ENCODE measurements at places on chromosomes 1 and 21.
A peak's percentile ranks its signal among the peaks of the same experiment; 100 is the strongest.

DNA sequence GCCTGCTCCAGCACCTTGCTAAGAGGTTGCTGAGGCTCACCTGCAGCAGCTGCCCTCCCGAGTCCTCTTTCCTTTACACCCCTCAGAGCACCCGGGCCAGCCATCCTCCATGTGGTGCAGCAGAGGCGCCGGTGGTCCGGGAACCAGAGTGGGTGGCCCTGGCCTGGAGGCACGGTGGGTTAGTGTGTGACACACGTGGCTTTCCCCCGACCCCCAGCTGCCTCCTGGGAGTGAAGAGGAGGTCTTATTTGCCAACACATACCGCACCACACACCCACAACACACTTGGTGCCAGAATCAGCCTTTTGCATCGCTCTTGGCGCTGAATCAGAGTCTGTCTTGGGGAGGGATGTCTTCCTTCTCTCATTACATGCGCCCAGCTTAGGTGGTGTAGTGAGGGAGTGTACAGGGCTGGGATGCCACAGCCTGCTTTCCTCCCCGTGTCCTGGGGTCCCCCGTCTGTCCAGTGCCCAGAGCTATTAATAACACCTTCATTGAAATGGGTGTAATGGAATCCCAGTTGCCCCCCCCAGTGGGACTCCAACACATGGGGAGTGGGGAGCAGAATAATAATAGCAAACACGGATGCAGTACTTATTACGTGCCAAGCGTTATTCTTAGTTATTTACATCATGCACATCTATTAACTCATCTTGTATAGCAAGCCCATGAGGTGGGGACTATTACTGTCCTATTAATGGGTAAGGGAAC is 38.2 kb downstream of the MAPKAPK2 start:
- DNase-seq: no peak

- DNase-seq: no peak
These were observed 965.8 kb downstream of the PLA2G4A start for GRCh38 chr1:187794561-187794960.

DNA sequence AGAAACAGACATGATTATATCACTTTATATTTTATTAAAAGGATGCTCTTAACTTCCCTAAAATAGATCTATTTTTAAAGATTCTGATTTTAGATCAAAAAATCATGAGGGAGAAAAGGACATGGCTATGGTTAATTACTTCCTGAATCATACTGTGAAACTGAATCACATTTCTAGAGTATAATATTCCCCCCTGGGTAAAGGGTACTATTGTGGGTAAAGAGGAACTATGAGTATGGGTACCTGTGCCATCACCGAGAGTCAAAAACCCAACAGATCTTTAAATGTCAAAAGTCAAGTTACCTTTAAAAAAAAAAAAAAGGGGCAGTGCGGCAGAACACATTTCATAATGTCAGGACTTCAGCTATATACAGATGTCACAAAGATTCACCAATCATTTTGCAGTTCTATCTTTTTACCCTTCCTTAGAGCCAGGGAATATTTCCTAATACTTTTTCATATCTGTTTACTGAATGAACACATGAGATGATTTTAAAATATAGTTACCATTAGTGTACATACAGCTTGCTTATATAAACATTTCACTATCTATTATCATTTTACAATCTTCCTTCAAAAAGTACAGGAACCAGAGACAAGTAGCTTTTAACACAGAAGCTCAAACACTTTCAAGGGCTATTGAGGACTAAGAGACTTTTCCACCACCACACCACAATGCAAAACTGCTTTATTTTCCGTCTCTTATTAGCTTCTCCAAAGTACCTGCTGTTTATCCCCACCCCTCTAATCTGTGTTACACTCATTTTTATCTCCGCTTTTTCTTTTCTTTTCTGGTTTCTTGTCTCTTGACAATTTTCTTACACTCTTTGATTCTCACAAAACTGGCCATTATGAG is 45.0 kb downstream of the EVI5 start:
- no peak for DNase-seq

DNA sequence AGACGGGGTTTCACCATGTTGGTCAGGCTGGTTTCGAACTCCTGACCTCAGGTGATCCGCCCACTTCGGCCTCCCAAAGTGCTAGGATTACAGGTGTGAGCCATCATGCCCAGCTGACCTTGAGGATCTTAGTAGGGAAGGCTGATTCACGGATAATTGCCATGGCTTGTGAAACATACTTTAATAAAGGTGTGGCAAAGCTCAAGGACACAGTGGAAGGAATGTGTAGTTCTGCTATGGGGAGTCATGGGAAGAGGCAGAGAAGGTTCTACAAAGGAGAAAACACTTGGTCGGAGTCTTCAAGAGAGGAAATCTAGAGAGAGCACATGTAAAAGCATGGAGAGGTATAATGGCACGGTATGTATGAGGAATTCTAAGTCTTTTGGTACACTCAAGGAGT is 12.7 kb upstream of the PTCH2 start:
- no peak for DNase-seq

DNA sequence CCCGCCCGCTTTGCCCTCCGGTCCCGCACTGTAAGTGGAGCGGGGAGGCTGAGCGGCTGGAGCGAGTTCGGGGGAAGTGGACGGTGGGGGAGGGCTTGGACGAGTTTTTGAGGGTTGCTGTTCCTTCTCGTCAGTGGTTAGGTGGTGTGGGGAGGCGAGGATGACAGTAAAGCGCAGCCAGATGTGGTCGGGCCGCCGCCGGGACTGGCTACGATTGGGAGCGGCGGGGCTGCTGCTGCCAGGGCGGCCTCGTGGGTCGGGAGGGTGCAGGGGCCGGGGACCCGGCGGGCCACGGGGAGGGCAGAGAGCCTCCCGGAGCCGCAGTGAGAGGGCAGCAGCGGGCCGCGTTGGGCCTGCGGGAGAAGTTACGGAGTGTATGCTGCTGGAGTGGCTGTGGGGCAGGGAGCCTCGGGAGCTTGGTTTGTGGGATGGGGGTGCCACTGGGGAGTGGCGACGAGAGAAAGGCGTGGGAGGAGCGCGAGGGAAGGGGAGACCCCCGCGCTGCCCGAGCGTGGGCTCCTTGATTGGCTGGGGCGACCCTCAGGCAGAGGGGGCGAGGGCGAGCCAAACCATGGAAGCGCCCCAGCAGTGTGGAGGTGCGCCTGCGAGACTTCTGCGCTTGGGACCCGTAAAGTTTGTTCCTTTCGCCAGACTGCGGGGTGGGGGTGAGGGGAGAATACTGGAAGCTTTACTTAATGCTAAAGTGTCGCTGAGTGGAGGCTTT is 2.1 kb downstream of the ADGRL2 start:
- DNase-seq: no peak

GRCh38 chr1:52179073-52179472 is 37.2 kb downstream of the ZFYVE9 start:
- DNase-seq: no peak

GRCh38 chr1:208208132-208208487 is 36.1 kb downstream of the PLXNA2 start:
- DNase-seq: no peak

- no peak for DNase-seq
These were observed 30.4 kb upstream of the PDC start for GRCh38 chr1:186491336-186491735.

GRCh38 chr1:27605796-27606707 is 2.1 kb upstream of the AHDC1 start:
- peak; percentile 45 for DNase-seq

DNA sequence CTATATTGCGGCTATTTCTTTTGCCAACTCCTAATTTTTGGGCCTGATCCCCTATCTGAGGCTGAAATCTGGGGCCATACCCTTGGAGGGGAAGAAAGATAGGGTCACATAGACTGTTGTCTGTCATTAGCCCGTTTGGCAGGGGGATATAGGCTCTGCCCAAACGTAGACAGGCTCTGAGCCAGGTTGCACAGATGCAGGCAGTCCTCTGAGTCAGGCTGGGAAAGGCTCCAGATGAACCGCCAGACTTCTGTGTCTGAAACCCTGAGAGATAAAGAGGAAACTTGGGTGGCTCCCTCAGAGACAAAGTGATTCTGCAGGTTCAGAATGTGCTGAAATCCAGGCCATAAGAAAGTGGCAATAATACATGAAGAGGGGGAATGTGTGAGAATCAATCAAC is 4.0 kb upstream of the CAP1 start:
- DNase-seq: no peak

GRCh38 chr1:109432336-109432735 is 6.1 kb upstream of the PSMA5 start:
- DNase-seq: no peak

DNA sequence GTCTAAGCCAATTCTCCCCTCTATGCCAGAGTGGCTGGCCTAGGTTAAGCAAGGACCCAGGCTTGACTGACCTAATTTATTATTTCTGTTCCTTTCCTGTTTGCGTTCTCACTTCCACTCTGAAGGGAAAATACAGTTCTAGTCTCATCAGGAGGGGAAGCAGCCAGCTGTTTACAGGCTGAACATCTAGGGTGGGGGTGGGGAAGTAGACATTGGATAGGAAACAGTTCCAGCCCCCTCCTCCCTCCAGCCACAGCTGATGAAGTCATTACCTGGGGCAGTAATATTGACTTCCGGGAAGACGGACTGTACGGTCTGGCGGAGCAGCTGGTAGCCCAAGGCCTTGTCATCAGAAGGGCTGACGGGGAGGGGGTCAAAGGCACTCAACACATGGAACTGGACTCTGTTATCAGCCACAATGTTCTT is 17.6 kb downstream of the PM20D1 start:
- no peak for DNase-seq

- DNase-seq: no peak
These were observed 44.6 kb downstream of the COQ8A start for GRCh38 chr1:226984521-226985238.

GRCh38 chr1:30405081-30405480 is 318.3 kb downstream of the MATN1 start:
- peak; percentile 2 for DNase-seq

GRCh38 chr1:91582431-91582921 is 81.8 kb downstream of the CDC7 start:
- DNase-seq: no peak

DNA sequence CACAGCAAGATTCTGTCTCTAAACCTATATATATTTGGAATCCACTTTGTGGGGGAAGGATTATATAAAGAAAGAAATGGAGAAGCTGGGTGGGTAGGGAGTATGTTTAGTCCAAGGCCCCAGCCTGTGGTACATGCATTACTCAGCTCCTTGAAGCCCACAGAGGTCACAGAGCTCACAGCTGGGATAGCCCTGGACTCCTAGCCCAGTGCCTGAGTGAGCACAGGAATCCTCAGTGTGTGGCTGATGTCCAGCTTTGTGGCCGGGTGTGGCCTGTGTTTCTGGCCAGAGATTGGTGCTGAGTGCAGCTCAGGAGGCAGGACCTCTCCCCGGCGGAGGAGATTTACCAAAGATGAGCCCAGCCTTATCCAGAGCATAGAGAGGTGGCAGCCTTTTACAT is 7.6 kb downstream of the CAPN9 start:
- no peak for DNase-seq

DNA sequence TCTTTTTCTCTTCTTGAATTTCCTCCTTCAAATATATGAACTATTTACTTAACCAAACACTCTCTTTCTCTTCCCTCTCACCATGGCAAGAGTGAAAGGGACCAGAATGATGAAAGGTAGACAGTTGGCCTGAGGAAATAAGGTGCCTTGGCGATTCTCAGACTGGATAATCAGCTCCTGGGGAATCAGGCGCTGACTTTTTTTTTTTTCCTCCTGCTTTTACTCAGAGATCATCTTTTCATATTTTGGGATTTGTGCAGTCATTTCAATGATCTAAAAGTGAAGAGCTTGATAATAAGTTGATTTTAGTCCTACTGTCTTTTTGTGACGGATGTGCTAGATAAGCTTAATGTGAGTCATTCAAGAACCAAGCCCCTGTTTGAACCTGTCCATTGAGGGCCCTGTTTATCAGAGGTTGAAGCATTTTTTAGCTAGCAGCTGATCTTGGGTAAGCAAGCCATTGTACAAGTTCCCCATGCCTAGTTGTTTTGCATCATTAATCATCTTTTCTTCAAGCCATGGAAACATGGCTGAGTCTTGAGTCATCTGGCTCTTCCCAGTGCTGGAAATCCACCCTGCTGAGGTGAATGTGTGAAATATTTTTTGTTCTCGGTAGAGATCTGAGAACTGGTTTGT is 40.8 kb downstream of the ITSN1 start:
- no peak for DNase-seq

DNA sequence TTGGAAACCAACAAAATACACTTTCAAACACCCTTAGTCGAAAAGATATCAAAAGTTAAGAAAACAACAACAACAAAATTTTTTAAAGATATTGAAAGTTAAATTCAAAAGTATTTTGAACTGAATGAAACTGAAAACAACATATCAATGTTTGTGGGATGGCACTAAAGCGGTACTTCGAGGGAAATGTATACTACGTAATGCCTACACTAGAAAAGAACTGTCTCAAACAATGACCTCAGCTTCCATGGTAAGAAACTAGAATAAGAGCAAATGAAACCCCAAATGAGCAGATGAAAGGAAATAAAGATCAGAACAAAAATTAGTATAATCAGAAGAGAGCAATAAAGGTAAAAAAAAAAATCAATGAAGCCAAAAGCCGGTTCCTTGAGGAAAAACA is 6.1 kb downstream of the CBR1 start:
- no peak for DNase-seq

- DNase-seq: no peak
These were observed 11.6 kb downstream of the SARS1 start for GRCh38 chr1:109225308-109225707.

- DNase-seq: no peak
These were observed 199.3 kb upstream of the CTTNBP2NL start for GRCh38 chr1:112196731-112197130.

- no peak for DNase-seq
These were observed at the start of gene VSIG8 for GRCh38 chr1:159862557-159862956. VSIG8 (minus strand) TSS chr1:159862657; CDS start chr1:159862521, 136 bp downstream.

DNA sequence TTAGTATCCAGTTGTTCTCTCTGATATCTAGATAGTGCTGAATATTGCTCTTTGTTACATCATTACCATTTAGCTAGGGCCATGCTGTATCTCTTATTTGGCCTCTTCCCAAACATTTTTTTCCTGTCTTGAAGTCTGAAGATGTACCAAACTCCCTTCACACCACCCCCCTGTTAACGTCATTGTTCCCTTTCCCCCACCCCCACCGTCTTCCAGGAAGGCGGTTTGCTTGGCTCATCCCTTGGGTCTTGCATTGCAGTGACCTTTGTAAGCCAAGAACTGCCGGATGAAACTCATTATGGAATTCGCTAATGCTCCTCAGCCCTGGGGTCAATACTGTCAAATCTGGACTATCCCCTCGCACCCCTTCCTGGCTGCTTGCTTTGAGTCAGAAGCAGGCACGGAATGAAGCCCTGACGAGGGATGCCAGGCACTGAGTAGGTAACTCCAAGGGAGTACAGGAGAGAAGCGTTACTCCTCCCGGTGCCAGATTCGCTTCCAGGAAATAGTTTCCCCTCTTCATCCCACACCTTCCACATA is 283.1 kb downstream of the TM2D1 start:
- DNase-seq: no peak

DNA sequence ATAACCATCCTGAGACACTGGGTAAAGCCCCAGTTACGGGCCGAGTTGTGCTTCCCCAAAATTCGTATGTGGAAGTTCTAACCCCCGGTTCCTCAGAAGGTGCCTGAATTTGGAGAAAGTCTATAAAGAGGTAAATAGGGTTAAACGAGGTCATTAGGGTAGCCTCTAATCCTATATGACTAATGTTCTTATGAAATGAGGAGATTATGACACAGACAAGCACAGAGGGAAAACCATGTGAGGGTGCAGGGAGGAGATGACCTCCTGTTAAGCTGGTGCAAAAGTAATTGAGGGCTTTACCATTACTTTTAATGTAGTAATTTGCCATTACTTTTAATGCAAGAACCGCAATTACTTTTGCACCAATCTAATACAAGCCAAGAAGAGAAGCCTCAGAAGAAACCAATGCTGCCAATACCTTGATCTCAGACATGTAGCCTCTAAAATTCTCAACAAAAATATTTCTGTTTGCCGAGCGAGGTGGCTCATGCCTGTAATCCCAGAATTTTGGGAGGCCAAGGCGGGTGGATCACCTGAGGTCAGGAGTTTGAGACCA is 260.8 kb downstream of the GPATCH2 start:
- no peak for DNase-seq
